ENCODE measurements at places on chromosomes 3 and 15.

- no peak for DNase-seq
Observed at GRCh38 chr3:112653881-112654300, 12.9 kb upstream of the CCDC80 start.

GRCh38 chr3:138356730-138357405 is 8.5 kb downstream of the MRAS start:
- no peak for DNase-seq

GRCh38 chr3:48400824-48401433 is 28.9 kb downstream of the FBXW12 start:
- DNase-seq = no peak

DNA sequence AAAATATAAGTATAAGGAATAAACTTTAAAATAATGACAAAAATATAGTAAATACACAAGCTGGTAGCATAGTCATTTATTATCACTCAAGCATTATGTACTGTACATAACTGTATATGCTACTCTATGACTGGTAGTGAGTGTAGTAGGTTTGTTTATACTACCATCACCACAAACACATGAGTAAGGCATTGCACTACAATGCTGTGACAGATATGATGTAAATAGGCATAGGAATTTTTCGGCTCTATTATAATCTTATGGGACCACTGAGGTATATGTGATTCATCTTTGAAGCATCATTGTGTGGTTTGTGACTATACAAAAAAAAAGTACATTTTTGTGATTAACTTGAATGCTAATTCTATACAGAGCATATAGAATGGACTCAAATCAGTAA is 35.3 kb upstream of the FBN1 start:
- no peak for DNase-seq

- DNase-seq = no peak
Observed at GRCh38 chr3:126480206-126480605, 4.5 kb upstream of the ZXDC start.

Data from stimulated activated CD8-positive, alpha-beta memory T cell treated with anti-CD3 and anti-CD28 coated beads, Interleukin-7, amount 100 ng/mL, for 48 hours (primary cell).